ENCODE measurements at places on chromosomes 5 and 9. TPM values are rescaled to one million over a fixed set of nuclear protein-coding genes. Genes with fewer than 3 reads are reported as not detected.

DNA sequence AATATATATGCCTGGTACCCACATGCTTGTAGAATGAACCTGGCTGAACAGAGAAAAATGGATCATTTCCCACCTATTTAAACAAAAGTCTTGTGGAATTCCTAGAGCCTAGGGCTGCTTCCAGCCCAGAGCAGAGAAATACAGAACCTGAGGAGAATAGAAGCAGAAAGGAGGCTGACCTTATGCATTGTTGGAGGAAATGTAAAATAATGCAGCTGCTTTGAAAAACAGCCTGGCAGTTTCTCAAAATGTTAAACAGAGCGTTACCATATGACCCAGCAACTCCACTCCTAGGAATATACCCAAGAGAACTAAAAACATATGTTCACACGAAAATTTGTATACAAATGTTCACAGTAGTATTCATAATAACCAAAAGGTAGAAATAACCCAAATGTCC lies 15.1 kb downstream of the MAPKAP1 start:
- peak; percentile 35 for DNase-seq

DNA sequence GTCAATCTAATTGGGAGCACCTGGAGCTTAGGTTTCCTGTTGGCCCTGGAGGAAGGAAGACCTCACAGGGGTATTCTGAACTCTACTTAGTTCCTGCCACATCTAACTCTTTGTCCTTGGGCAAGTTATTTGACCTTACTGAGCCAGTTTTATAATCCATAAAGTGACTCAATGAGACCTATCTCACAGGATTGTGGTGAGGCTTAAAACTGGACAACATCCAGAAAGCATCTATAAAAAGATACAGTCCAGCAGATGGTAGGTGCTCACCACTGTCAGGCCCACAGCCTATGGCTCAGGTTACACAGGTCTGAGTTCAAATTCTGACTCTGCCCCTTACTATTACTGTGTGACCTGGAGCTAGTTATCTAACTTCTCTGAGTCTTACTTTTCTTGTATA lies 23.3 kb downstream of the KCNV2 start:
- no peak for DNase-seq

- no peak for DNase-seq
Observed at GRCh38 chr5:33276628-33276950, 164.2 kb upstream of the TARS1 start.

DNA sequence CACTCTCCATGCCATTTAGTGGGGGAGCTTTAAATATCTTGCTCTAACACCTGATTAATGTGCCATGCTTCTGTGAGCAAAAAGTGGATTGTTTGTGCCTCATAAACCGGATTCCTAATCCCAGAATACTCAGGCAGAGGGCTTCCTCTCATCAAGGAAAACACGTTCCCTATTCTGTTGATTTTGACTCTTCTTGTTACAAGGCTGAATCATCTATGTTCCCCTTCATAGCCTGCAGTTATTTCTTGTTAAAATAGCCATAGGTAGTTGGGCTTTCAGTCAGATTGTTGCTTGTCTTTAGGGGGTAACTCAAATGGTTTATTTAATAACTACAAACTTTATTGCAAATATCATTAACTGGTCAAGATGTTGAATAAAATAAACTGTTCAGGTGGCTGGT lies 26.6 kb downstream of the ROPN1L start:
- DNase-seq: no peak

DNA sequence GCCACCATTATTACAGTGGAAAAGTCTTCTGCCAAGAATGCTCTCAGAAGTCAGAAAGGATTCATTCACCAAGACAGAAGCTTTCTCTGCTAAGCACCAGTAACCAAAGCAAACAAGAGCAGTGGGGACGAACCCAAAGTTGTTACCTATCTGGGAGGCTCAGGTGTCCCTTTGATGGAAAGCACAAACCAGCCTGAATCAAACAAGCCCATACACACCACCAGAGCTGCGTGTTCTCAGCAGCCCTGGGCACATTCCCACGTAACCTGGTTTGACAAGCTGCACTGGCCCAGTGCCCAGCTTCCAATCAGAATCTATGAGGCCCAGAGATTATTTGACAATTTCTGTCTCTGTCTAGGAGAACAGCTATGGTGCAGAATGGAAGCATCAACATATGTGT lies 252.6 kb downstream of the ACTL7B start:
- no peak for DNase-seq

DNA sequence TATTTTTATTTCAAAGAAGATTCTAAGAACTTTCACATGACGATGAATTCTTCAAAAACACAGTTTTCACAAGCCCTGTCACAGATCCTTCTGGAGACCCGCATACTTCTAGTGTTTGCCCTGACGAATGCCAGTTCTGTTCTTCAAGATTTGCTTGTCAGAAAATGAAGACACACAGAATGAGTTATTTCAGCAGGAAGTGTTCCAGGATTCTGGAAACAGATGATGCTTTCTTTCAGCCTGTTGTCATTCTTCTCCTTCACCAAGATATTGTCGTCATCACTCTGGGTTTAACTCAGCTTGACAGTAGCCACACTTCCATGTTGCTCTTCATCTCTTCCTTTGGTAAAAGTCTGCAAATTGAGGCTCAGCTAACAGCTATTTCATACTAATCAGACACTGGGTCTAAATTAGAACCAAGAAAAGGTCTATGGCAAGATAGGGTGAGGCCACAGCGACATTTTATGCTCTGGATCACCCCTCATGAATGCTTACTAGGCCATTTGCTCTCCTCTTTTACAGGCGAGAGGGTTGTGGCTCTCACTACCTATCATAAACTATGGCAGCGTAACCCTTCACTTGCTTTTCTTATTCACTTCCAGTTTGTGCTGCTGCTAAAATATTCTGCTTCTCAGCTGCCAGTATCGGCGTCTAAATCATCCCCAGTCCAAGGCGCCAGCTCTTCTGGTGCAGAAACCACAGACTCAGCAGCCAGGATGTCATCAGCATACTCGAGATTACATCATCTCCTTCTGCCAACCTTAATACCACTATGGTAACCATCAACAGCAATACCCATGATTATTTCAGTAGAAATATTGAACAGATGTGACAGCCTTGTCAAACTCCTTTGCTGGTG lies 159.6 kb upstream of the TBCA start:
- DNase-seq: no peak

GRCh38 chr5:110727025-110727314 lies 499 bp upstream of the TMEM232 start:
- no peak for DNase-seq

DNA sequence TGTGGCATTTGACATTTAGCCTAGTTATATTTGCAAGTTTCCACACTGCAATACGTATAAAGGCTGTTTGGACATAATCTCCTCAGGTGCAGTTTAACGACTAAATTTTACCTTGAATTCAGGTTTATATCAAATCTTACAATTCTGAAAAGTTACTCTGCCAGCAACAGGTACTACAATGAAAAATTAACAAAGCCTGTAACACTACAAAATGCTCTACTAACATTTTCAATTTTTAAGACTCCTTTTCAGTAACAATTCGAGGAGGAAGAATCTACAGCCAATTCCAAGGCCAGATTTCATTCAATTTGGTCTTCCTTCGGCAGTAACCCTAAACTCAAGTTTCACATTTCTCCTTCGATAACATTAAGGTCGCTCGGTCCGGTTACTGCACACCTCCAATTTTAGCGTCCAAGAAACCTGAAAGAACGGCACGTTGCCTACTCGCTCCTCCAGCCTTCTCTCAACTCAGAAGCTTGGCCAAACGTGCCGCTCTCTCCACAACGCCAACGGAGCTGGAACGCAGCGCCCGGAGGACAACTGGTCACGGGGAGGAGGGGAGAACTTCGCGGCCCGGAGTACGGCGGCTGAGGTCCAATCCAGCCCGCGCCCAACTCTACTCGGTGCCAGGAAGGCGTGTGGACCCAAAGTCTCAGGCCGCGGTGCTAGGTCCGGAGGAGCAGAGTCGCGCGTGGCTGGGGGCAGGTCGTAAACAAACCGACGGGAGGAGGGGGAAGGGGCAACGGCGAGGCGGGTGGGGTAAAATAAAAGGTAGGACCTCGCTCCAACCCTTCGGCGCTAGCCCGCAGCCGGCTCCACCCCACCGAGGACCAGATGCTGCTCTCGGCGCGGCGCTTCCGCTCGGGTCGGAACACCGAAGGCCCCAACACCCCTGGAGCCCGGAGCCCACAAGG lies 681 bp downstream of the FNIP1 start:
- no peak for DNase-seq

GRCh38 chr5:4191041-4191440 lies 595.4 kb downstream of the IRX1 start:
- DNase-seq: no peak

DNA sequence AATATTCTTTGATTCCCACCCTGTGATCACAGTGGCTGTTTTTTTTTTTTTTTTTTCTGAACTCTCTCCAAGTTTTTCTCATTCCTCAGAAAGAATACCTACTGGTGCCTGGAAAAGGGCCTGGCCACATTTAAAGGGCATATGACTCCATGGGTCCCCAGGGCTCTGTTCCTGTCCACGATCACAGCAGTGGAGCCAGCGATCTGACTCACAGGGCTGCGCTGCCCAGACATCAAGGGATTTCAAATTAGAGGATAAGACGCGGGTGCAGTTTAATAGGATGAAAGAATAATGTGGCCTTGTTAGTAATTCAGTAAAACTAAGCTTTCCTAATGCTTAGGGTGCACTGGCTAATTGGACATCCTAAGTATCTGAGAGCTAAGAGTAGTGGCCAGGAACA lies 175.1 kb upstream of the MSX2 start:
- DNase-seq: no peak

GRCh38 chr5:761854-762710 lies 22.4 kb downstream of the ZDHHC11B start:
- DNase-seq: no peak

GRCh38 chr5:169950333-169950732 lies 30.0 kb downstream of the INSYN2B start:
- DNase-seq: no peak

GRCh38 chr5:40288800-40289485 lies 390.8 kb upstream of the PTGER4 start:
- no peak for DNase-seq

DNA sequence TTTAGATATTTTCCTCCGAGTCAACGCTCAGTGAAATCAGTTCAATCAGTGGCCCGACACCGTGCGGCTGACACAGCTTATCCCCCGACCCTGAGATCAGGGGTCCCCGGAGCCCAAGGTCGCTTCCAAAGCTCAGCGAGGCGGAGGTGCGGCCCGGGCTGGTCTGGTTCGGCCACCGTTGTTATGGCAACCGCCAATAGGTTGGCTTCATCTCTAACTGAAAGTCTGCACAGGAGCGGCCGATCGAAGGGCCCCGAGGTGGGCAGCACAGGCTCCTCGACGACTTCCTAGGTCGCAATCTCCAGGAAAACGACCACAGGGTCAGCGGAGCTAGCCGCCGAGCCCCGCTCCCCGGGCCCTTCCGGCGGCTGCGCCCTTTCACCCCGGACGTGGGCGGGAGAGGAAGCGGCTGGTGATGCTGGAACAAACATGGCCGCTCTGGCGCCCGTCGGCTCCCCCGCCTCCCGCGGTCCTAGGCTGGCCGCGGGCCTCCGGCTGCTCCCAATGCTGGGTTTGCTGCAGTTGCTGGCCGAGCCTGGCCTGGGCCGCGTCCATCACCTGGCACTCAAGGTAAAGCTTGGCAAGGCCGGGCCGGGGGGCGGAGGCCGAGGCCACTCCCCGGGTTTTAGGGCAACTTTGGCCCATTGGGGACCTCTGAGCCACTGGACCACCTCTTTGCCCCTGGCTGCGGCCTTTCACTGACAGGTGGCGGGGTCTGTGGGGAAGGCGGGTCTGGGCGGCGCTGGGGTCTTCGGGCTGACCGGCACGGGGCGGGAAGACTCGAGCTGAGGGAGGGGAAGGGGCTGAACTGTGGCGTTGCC lies at the start of gene GPR107:
GPR107 (plus strand) TSS at position 403 of the 821 bp plus-strand sequence; CDS start at position 430, 27 bp downstream.
- DNase-seq: peak; percentile 29

DNA sequence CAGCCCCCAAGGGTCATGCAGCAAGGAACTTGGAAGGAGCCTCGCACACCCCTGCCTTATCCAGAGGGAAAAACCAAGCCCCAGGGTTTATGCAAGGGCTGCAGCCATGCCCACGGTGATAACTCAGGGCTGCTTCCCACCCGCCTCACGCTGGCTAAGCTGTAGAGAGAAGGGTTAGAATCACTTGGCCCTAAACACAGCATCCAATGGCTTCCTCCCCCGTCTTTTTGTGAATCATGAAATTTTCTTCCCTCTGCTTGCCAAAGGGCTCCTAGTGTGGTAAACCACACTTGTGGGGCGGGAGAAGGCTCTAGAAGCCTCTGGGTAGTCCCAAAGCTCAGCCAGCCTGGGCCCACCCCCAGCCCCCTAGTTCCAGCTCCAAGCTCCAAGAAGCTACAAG lies 55.9 kb upstream of the ORM1 start:
- no peak for DNase-seq

DNA sequence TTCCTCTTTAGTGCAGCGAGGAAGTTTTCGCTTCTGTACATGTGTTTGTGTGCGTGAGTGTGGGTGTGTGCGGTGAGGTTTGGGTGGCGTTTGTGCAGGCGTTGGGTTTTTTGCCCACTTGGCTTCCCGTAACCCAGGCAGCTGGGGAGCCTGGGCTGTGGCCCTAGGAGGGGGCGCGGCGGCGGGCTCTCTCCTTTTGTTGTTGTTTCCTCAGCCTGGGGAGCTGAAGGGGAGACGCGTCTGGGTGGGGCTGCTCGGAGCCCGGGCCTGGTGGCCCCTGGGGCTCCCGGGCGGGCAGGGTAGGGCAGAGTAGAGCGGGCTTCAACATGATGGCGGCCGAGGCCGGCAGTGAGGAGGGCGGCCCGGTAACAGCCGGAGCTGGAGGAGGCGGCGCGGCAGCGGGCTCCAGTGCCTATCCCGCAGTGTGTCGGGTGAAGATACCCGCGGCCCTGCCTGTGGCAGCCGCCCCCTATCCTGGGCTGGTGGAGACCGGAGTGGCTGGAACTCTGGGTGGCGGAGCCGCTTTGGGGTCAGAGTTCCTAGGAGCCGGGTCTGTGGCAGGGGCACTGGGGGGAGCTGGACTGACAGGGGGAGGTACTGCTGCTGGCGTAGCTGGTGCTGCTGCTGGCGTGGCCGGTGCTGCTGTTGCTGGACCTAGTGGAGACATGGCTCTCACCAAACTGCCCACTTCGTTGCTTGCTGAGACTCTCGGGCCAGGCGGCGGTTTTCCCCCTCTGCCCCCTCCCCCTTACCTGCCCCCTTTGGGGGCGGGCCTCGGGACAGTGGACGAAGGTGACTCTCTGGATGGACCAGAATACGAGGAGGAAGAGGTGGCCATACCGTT lies 665 bp downstream of the RASA1 start:
- DNase-seq: peak; percentile 35

GRCh38 chr9:128206484-128206883 lies 3.3 kb downstream of the DNM1 start:
- DNase-seq: no peak

- DNase-seq: no peak
Observed at GRCh38 chr5:138974227-138975063, 99.3 kb upstream of the LRRTM2 start.

Gene SOWAHA
- polyA plus RNA-seq: 0.11 TPM

Gene ANKRD34B
- 0.16 TPM for polyA plus RNA-seq

Gene ATP6V1G1
- polyA plus RNA-seq: 84.0 TPM

Gene CDC42SE2
- polyA plus RNA-seq: 22.5 TPM

Gene HRCT1
- polyA plus RNA-seq: 2.1 TPM

Gene ENC1
- 22.2 TPM for polyA plus RNA-seq

Gene LIX1
- 4.2 TPM for polyA plus RNA-seq

Gene PAEP
- not detected for polyA plus RNA-seq

Gene ZDHHC21
- polyA plus RNA-seq: 13.9 TPM

Gene FAXDC2
- polyA plus RNA-seq: 14.0 TPM

Gene SAXO1
- 0.11 TPM for polyA plus RNA-seq

All from forelimb muscle (tissue), 1 donor.